Panc1 (cell line): ENCODE measurements at places on chromosomes 2 and 18.

- no peak for DNase-seq
These were observed 93.8 kb upstream of the KCNH7 start for GRCh38 chr2:162932416-162932815.

DNA sequence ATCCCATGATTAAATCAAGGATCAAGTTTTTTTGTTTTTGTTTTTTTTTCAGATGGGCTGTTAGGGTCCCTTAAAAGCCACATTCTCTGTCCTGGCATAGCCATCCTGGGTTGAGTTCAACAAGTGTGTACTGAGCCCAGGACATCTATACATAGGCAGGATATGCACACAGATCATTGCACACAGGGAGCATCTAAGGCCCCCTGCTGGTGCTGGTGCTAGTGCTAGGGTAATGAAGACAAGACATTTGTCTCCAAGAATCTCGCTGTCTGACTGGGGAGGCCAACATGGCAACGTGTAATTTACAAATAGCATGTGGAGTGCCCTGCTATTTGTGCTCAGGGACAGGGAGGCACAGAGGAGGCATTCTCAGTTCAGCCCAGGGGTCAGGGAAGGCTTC, 124.5 kb downstream of the VAPA start:
- DNase-seq = no peak

DNA sequence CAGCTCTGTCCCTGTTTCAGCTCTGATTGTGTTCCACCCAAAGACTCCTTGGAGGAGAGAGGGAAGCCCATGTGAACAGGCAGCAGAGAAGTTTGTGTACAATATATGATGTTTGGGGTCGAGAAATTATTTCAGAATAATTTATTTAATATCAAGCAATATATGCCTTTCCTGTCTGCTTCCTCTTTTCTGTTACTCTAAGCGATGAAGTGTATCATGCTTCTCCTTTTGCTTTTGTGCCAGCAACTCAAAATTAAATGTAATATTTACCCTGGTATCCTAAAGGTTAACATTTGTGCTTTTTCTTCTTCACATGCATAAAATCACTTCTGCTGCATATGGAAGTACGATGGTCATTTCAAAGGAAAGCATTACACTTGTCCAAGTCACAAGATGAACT, 2.4 kb upstream of the NTSR2 start:
- DNase-seq = no peak

GRCh38 chr2:71370015-71370414, 38.4 kb downstream of the ZNF638 start:
- DNase-seq = no peak

DNA sequence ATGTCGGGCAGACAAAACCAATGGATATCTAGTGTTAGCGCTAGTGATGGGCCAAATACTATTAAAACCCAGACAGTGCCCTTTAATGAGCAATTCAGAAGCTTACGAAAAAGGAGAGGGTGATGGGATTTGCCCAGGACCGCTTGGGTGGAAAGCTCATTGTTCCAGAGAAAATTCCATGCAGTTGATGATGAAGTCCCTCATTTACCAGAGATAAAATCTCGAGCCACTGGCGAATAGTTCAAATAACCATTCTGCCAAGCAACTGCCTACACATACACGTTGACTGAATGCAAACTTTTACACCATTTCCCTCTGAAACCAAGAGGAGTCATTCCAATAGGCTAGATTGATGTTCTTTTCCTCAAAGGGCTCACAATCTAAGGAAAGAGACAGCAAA, 73.6 kb upstream of the ARL4C start:
- DNase-seq = no peak

DNA sequence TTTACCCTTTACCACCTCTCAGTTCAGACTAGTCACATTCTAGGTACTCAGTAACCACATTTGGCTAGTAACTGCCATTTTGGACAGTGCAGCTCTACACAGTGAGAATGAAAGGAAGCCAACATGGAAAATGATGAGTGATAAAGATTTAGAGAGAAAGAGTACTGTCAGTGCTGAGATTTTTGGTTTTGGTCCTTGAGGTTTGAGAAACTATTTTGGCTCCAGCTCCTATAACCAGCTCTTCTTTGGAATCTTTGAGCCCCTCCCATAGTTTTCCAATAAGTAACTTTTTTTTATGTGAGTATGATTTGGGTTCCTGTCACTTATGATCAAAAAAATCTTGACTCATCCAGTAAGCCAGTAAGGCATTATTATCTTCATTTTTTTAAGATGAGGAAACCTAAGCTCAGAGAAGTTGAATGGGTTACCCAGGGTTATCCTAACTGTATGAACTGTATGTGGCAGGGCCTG, 173.0 kb downstream of the BABAM2 start:
- DNase-seq = no peak

GRCh38 chr18:73917046-73917445, 230.6 kb downstream of the FBXO15 start:
- no peak for DNase-seq

GRCh38 chr2:167510071-167510759, 621.9 kb downstream of the XIRP2 start:
- no peak for DNase-seq

GRCh38 chr2:152710713-152711112, 6.5 kb downstream of the PRPF40A start:
- no peak for DNase-seq

DNA sequence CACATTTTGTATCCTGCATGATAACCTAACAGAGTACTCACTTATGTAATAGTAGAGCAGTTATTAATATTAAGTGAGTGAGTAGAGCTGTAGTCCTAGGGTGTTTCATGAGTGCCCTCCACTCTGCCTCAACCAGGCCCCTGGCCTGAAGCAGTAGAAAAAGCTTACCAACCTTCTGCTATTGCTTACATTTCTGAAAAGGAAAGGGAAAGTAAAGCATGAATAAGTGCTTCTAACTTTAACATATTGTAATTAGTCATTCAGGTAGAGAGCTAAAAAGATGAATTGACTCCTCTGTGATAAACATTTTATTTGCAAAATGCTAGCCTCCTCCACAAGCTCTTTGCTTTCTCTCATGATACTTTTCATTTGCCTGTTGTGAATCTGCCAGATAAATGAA, 94.7 kb upstream of the RPE start:
- DNase-seq = no peak

DNA sequence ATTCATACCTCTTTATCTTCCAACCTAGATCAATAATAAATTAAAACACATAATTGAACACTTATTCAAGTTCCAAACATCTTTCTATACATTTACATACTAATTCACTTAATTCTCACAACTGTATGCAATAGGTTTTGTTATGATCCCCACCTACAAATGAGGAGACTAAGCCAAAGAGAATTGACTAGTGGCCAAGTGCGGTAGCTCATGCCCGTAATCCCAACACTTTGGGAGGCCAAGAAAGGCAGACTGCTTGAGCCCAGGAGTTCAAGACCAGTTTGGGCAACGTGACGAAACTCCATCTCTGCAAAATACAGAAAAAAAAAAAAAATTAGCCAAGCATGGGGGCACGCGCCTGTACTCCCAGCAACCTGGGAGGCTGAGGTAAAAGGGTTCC, 36.8 kb downstream of the KCNG3 start:
- no peak for DNase-seq

DNA sequence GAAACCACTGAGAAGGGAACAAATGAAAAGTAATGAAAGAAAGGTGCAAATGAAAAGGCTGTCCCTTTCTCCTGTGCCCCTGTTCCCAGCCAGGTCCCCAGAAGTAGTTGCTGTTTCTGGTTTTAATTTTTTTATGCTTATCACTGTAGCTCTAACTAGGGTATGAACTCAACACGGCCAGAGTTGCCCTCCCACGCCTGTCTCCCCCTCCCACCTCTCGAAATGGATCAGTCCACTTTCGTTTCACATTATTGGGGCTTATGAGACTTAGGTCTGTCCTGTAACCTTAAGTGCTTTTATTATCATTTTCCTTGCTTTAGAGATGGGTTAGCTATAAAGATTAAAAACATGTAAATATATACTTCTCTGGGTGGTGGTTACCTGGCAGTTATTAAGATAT, 8.6 kb downstream of the RBFA start:
- no peak for DNase-seq
